PC-3 (cell line): ENCODE measurements at places on chromosomes 1 and 21.

- no peak for DNase-seq
Observed at GRCh38 chr1:13948888-13949391, 249.0 kb downstream of the PRDM2 start.

DNA sequence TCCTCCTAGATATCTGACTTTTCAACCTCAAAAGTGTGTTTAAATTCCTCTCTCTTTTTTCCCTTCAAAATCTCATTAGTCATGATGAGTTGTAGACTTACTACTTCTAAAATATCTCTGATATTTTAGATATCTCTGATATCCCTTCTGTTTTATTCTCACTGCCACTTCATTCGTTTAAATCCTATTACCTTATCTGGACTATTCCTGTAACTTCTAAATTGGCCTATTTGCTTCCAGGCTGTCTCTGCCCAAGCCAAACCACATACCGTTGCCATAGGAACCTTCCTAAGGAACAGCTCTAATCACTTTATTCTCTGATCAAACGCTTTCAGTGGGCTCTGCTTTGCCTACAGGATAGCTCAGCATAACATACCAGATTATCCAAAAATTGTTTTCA, 333.1 kb upstream of the CHRM3 start:
- no peak for DNase-seq

- peak; percentile 51 for DNase-seq
Observed at GRCh38 chr1:235246022-235246948, 81.7 kb downstream of the ARID4B start.

DNA sequence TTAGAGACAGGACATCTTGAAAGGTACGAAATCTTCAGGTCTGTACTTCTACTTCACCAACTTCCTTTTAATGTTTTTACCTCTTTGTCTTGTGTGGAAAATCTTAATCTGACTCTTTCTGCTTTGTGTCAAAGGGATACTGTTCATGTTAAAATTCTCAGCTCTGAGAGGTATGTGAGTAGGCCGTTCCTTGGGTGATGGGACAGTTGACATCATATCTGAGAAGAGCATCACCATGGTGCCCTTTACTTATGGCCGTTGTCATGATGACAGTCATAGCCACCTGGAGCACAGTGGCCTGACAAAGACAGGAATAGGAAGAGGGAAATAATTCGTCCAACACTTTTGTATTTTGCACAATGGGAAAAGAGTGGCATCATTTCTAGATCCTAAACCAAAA, 145.6 kb downstream of the FGGY start:
- no peak for DNase-seq

DNA sequence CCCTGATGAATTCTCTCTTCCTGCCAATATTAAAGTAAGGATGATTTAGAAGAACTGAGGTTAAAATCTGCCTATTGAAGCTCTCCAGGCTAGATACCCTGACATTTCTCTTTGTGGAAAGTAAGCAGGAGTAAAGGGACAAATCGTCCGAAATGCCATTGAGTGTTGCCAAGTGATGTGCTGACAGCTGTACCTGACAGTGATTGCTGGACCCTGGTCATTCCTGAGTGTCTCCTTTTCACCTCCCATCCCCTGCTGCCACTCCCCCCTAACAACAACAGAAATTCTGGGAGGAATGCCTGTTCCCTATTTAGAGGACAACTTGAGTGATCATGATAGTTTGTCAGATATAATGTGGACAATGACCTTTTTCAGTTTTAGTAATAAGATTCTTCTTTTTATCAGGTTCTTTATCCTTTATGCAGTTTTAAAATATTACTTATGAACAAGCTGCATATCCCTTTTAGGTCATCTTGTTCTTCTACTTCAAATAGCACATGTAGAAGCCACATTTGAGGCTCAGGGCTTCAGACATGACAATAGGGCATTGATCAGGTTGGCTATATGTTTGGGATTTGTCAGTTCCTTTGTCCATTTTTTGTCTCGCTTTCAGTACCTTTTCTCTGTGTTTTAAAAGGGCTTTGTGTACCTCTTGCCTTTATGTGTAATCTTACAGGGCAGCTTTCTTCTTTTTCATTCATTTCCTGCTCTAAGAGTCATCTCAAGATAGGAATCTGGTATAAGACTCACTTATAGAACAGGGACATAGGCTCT, 56.0 kb downstream of the ITSN1 start:
- DNase-seq, result no peak

DNA sequence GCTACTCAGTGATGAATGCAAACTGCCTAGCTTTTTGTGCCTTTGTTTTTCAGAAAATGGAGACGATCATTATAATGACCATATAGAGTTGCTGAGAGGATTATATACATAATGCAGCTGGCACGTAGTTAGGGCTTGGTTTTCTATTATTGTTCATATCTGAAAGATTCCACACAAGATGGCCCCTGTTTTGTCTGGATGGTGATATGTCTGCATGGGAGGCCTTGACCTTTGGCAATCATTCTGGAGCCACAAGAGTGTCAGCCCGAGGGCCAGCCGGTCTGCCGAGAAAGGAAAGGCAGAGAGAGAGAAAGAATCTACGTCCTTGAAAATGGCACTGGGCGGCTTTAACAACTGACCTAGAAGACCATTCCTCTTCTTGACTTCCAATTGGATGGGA, 5.7 kb upstream of the SH2D1B start:
- DNase-seq, result no peak

DNA sequence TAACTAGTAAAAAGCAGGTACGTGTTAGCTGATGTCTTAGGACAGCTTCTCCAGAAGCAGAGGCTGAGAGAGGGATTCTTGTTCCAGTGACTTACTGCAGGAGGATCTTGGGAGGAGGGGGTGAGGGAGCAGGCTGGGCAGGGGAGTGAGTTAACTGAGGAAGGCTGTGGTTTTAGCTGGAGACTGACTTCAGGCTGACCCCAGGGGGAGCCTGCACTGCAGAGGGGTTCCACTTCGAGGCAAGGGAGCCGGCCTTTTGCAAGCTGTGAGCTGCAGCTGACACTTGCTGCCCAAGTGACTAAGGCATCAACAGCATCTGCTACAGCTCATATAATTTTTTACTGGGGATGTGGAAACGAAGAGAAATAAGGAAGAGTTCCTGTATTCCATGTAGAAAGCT, 50.4 kb upstream of the SOD1 start:
- DNase-seq, result no peak

DNA sequence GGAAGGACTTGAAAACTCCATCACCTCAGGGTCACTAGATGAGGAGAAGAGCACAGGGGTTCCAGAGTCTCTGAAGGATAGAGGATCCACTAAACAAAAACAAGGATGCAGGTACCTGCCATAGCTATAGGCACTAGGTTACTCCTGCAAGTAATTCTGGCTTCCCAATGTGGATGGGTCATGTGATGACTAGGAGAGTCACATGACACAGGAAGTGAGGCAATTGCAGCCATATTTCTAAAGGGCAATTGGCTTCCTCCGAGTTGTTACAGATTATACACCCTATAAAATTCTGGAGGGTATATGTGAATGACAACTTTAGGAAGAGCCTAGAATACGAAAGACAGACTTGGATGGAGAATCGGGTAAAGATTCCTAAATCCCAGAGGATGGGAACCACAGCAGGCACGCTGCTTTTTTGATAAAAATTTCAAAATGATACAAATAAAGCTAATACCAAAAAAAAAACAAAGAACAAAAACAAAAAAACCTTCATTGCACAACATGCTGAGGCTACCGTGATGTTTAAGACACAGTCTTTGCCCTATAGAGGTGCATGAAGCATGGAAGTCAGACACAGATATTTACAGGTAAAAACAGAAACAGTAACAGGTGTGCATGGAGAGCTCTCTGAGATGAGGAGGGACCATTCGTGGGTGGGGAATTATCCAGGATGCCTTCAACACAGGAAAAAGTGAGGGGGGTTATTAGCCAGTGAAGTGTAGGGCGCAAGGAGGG, 10.5 kb downstream of the MTX1 start:
- peak; percentile 35 for DNase-seq

- peak; percentile 99 for DNase-seq
Observed at GRCh38 chr1:246608616-246609376, 42.5 kb downstream of the CNST start.

DNA sequence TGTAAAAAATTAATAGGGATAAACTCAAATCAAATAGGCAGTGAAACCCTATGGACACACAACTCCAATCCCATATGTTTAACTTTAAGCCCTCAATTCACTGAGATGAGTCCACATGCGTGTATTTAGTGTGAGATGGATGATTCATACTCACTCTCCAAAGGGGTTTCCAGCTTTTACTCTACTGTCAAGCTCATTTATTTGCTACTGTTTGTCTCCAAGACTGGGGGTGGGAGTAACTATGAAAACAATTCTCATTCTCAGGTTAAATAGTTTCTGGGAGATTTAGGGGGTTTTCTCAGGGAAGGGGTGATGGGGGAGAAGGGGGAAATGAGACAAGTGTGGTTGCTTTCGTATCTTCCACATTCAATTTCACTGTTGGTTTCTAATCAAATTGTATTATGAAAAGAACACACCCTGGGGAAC, 2.7 kb downstream of the RAB29 start:
- no peak for DNase-seq

- no peak for DNase-seq
Observed at GRCh38 chr21:37026499-37026898, 20.0 kb downstream of the RIPPLY3 start.

DNA sequence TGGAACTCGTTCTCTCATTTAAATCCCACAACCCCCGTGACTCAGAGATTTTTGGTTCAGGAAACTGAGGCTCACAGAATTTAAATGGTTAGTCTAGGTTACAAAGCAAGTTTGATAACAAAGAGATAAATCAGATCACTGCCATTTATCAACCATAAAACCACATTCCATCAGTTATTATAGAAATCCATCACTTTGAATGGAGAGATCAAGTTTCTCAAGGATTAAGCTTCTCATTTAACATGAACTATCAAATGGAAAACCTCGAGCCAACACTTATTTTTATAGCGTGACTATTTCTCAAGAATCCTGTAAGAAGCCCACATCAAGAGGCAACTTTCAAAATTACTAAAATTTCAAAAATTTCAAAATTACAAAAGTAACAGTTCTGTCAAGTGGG, 11.9 kb downstream of the WLS start:
- no peak for DNase-seq

GRCh38 chr1:65148548-65149350, 746 bp downstream of the AK4 start:
- DNase-seq, result peak; percentile 61
